Large intestine (tissue), 12 donors: ENCODE measurements at places on chromosomes 4 and X. TPM values are rescaled to one million over a fixed set of nuclear protein-coding genes. Genes with fewer than 3 reads are reported as not detected.

DNA sequence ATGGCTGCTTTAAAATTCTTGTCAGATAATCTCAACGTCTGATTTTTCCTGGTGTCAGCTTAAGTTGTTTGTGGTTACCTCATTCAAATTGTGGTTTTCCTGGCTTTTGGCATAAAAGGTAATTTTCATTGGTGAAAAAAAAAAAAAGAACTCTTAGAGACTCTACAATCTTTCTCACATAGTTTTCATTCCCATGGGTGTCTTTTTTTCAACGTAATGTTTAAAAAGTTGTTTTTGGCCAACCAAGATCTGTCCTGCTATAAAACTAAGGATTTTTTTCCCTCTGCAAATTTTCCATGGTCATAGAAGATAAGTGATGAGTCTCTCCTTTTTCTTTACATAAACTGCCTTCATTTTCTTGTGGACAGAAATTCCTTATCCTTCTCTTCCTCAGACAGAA is 28.9 kb upstream of the RPS6KA6 start:
- DNase-seq: no peak

Gene LONRF3
- 3.0 TPM for polyA plus RNA-seq

Gene PLA2G12A
- polyA plus RNA-seq: 85.4 TPM

- DNase-seq: no peak
These were observed 35.0 kb upstream of the CLCN4 start for GRCh38 chrX:10121787-10122186.

Gene GAGE2A
- not detected for polyA plus RNA-seq

- DNase-seq: no peak
These were observed 26.7 kb downstream of the SMARCA1 start for GRCh38 chrX:129496625-129497024.

GRCh38 chrX:45986081-45986480 is 559.1 kb downstream of the ZNF674 start:
- no peak for DNase-seq

Gene FGFBP1
- polyA plus RNA-seq: 0.16 TPM

GRCh38 chr4:139171876-139172691 is 4.9 kb downstream of the ELF2 start:
- DNase-seq: no peak

GRCh38 chr4:142922720-142923119 is 76.6 kb upstream of the INPP4B start:
- no peak for DNase-seq

Gene PDGFRA
- polyA plus RNA-seq: 92.0 TPM

- no peak for DNase-seq
These were observed 96.5 kb downstream of the CHRDL1 start for GRCh38 chrX:110699109-110699508.

DNA sequence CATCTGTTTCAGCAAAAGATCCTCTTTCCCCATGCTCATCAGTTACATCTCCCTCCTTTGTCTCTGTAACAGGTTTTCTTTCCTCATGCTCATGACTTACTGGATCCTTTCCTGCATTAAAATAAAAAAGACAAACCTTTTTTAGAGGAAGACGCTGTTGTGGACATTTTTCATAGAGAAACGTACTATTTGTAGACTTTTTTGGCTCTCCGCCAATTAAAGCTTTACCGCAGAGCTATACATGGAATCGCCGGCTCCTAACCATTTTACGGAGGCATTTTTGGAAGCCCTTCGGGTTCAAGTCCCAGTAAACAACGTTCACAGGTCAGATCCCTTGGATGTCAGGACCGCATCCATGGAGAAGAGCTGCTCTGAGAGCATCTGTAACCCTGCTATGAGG is 1.3 kb downstream of the FAM9C start:
- DNase-seq: no peak

GRCh38 chrX:55783723-55784122 is 66.2 kb downstream of the RRAGB start:
- no peak for DNase-seq

Gene TNMD
- polyA plus RNA-seq: 1.2 TPM

DNA sequence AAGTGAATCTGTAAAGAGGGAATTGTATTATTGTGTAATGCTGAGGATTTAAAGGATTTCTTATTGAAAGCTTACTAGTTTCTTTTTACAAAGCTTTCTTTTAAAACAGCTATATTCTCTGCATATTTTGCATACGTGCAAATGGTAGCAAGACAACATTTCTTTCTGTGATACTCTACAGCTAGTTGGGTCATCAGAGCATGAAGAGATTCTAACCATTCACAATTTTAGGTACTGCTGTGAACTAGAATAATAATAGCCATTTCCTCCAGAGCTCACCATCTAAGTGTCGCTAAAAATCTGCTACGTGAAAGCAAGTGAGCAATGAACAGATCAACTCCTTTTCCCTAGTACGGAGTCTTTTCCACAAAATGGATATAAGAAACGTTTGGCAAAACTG is 37.3 kb downstream of the ARHGAP6 start:
- DNase-seq: no peak

DNA sequence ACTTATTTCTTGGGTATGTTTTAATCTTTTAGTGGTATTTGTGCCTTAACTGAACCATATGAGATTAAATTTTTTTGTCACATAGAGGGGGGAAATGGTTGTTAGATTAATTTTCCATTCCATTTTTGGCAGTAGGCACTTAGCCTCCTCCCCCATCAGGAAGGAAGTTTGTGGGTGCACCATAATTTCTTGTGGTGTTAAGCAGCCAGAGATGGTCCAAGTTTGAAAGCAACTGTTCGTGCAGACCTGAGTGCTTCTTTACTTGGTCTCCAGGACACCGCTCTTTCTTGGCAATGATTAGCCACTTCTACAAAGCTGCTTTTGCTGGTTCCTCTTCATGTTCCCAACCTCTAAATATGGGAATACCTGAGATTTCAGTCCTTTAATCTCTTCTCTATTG is 92.7 kb upstream of the RPL34 start:
- DNase-seq: no peak

- no peak for DNase-seq
These were observed 137.4 kb downstream of the FRYL start for GRCh38 chr4:48642421-48643374.

DNA sequence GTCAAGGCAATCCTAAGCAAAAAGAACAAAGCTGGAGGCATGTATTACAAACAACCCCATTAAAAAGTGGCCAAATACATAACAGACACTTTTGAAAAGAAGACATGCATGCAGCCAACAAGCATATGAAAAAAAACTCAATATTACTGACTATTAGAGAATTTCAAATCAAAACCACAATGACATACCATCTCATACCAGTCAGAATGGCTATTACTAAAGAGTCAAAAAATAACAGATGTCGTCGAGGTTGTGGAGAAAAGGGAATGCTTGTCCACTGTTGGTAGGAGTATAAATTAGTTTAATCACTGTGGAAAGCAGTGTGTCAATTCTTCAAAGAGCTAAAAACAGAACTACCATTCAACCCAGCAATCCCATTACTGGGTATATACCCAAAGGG is 604.6 kb upstream of the GRIA3 start:
- DNase-seq: no peak

- DNase-seq: no peak
These were observed 89.4 kb downstream of the TNIP2 start for GRCh38 chr4:2666722-2667247.

Gene RNF212
- polyA plus RNA-seq: 1.8 TPM

- no peak for DNase-seq
These were observed 6.3 kb downstream of the PRSS12 start for GRCh38 chr4:118346495-118346894.

GRCh38 chr4:138845054-138845453 is 170.5 kb upstream of the NOCT start:
- DNase-seq: no peak

Gene CT45A8
- polyA plus RNA-seq: not detected

GRCh38 chr4:130689181-130689580 is 1593.2 kb downstream of the C4orf33 start:
- no peak for DNase-seq

Gene CLDN22
- polyA plus RNA-seq: not detected

DNA sequence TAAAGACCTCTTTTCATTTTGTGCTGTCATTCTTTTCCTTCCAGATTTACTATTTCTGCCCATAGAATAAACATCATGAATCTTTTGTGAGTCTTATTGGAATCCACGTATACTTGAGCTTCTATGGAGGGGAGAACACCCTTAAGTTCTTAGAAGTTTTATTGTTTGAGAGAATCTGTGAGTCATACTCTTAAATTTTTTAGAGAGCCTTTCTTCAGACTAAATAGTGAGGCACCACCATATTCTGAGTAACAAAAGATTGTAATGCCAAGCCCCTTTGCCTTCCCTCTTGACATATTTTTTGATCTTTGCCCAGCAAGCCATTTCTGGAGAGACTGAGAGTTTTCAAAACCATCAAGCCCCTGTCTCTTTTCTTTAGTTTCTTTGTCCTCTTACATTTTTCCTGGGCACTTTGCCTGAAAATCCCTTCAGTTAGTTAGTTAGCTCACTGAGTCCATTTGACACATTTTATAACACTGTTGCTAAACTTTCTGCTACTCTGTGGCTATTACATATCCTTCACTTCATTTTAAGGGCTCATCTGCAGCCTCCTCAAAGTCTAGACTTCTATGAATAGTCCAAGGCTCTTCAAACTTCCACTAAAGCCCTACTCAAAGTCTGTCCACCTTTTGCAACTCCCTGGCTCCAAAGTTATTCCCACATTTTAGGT is 65.3 kb upstream of the NDUFC1 start:
- DNase-seq: no peak

- DNase-seq: no peak
These were observed 338.9 kb upstream of the FAM241A start for GRCh38 chr4:111806331-111806730.

DNA sequence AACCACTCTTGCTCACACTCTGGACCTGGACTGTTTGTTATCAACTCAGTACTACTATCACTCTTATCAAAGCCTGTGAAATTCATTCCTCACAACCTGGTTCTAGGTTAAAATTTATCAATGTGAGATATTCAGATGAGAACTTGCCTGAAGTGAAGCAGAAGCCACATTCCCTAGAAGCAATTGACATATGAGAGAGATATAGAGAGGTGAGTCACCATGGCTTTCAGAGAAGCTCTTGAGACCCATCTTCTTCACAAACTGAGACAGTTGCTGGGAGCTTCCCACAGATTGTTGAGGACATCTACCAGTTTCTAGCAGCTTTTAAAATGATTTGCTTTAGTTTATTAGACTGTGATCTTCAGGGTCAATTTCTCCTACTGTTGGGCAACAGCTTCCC is 316.9 kb upstream of the TET2 start:
- DNase-seq: no peak

Gene DDIT4L
- 1.5 TPM for polyA plus RNA-seq

GRCh38 chr4:153579410-153579809 is 104.7 kb upstream of the TLR2 start:
- DNase-seq: no peak

Gene USP17L20
- not detected for polyA plus RNA-seq

Gene TCEAL6
- polyA plus RNA-seq: 1.1 TPM

GRCh38 chr4:14602206-14602605 is 400.1 kb upstream of the CPEB2 start:
- DNase-seq: no peak

DNA sequence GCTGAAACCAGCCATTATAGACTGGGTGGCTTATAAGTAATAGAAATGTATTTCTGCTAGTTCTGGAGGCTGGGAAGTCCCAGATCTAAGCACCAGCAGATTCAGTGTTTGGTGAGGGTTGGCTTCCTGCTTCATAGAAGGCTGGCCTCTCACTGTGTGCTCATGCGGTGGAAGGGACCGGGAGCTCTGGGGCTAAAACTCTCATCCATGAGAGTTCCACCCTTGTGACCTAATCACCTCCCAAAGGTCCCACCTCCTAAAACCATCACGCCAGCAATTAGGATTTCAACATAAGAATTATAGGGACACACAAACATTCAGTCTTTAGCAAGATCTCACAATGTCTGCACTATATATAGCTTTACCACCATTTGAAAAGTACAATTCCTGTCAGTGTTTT is 215.2 kb downstream of the CBR4 start:
- no peak for DNase-seq

DNA sequence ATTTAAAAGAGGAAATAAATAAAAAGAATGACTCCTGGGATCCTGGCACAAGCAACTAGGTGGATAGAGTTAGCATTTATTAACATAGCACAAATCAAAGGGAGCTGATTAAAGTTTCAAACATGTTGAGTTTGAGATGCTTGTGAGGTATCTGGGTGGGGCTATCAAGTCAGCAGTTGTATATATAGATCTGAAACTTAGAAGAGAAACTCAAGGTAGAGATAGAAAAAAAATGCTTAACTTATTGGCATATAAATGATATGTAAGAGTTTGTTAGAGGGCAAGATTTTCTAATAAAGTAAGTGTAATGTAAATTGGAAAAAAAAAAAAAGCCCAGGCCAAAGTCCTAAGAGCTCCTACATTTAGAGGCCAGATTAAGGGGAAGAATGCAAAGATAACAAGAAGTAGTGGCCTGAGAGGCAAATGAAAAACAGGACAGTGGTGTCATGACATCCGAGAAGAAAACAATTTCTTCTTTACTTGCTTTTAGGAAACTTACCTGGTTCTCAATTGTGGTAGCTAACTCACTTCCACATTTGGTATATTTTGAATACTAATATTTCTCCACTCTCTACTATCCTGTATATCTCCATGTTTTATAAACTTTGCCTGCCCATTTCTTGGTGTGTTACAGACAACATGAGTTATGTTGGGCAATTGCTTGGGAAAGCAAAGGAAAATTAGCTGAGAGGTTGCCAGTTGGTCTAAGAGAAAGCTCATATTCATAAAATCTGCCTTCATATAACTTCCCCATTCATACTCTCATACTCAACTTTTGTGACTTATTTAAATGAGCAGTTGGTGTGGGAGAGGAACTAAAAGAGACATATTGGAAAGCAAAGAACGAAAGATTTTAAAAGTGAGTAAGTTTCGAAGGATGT is 169.2 kb downstream of the PARM1 start:
- no peak for DNase-seq

DNA sequence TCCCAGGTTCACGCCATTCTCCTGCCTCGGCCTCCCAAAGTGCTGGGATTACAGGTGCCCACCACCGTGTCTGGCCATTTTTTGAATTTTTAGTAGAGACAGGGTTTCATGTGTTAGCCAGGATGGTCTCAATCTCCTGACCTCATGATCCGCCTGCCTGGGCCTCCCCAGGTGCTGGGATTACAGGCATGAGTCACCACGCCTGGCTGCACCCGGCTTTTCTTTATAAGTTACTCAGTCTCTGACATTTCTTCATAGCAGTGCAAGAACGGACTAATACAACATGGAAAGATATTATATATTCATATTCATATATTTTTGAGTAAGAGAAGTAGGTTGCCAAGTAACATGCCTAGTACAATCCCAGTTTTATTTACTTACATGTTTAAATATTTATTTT is 22.9 kb downstream of the SHROOM3 start:
- peak; percentile 14 for DNase-seq

- no peak for DNase-seq
These were observed 48.5 kb upstream of the STIM2 start for GRCh38 chr4:26812049-26812714.

Gene SSX4
- not detected for polyA plus RNA-seq

GRCh38 chrX:5057786-5058185 is 1170.9 kb downstream of the NLGN4X start:
- DNase-seq: no peak

- no peak for DNase-seq
These were observed 51.4 kb downstream of the ABLIM2 start for GRCh38 chr4:8107146-8107657.
